ENCODE measurements at places on chromosomes 12 and 14.

DNA sequence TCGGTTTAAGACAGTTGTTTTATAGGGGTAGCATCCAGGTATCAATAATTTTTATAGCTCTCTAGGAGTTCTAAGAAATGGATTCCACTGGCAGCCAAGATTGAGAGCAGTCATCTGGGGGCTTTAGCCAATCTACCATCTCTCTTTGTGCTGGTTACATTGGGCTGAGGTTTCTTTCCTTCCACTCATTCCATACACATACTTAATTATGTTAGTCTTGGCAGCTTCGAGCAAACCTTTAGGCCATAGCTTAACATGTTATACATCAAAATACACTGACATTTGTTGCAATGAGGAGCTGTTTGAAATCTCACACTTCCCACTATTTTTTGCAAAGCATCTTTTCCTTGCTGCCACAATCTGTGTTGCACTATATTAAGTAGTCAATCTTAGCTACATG, 63.1 kb downstream of the ARMH4 start:
- no peak for DNase-seq

DNA sequence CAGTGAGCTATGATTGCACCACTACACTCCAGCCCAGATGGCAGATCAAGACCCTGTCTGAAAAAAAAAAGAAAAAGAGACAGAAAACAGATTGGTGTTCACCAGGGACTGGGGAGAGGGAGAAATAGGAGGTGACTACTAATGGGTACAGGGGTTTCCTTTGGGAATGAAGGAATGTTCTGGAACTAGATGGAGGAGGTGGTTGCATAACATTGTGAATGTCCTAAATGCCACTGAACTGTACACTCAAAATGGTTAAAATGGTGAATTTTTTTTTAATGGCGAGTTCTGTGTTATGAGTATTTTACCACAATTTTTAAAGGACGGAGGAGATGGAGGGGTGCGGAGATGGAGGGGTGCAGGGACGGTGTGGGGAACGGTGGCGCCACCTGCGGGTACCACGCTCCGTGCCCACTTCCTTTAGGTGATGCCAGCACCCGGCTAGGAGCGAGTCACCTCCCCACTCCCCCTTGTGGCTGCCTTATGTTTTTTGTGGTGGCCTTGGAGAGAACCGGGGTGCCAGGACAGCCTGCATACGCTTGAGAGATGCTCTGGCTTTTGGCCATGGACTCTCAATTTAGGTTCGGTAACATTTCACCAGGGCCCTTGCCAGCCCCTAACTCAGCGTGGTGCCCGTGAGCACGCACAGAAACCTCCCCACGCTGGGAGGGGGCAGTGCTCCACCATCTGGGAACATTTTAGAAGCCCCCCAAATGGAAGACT, 16.1 kb downstream of the UBC start:
- peak; percentile 59 for DNase-seq

DNA sequence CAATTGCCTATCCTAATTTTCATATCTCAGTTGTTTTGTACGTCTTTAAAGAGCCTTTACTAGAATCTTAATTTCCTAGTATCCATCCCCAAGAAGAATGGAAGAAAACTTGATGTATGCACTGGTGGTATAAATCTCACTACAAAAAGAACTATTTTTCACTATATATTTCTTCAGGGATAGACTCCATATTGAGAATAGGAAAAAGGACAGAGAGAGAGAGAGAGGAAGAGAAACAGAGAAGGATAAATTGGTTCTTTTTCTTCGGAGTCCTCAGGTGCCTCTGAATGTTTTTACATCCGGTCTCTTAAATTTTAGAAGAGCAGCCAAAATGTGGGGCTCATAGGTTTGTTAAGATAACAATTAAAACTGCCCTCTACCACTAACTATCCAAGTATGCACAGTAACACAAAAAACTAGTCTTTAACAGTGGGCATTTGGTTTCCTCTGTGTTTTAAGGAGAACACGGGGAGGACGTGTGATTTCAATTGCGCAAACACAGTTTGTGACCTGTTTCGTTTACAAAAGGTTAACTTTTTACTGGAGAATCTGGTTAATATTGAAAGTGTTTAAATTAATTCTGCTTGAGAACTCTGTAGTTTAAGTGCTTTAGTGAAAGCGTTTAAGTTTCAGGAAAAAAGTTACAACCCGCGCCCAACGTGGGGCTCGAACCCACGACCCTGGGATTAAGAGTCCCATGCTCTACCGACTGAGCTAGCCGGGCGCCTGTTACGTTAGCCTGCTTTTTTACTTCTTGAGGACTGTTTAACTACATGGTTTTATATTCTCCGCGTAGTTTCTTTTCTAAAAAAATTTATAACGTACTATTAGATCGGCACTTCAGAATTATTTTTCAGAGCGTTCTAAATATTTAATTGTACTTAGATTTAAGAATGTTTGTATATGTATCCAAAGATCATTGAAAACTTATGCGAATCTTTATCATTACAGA, 5.1 kb upstream of the PSMA3 start:
- peak; percentile 87 for DNase-seq

- DNase-seq = no peak
Measured at GRCh38 chr14:29820785-29821184, 106.9 kb downstream of the PRKD1 start.

GRCh38 chr14:101889898-101890297, 74.5 kb upstream of the DYNC1H1 start:
- no peak for DNase-seq

- no peak for DNase-seq
Measured at GRCh38 chr12:108449478-108449877, 65.6 kb upstream of the FICD start.

GRCh38 chr14:89444516-89445125, 27.6 kb upstream of the FOXN3 start:
- no peak for DNase-seq

DNA sequence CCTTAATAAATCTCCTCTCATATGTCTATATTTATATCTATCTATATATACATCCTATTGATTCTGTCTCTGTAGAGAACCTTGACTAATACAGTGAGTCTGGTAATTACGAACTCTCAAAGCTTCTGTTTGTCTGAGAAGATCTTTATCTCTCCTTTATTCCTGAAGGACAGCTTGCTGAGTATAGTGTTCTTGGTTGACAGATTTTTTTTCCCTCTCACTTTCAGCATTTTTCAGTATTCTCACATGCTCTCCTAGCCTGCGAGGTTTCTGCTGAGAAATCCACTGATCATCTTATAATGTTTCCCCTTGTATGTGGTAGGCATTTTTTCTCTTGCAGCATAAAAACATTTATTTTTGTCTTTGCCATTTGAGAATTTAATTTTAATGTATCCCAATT, 67.1 kb downstream of the GPHN start:
- no peak for DNase-seq

- DNase-seq = no peak
Measured at GRCh38 chr14:47919997-47920396, 244.6 kb upstream of the MDGA2 start.

DNA sequence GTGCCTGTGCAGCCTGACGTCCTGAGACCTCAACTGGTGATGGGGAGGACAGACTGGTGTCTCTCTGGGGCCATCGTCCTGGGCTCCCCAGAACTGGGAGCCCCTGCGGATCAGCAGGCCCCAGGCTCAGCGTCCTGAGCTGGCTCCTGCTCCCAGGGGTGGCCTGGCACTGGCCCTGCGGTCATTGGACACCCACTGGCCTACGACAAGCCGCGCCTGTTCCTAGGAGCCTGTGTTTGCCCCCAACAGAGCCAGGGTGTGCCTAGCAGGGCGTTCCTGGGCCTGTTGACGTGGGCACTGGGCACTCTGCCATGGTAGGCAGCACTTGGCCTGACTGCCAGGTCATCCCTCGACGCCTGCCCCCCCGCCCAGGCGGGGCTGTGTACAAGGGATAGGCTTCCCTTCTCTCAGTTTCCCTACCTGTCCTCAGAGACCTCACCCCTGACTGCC, 8.4 kb downstream of the ADSS1 start:
- DNase-seq = no peak

DNA sequence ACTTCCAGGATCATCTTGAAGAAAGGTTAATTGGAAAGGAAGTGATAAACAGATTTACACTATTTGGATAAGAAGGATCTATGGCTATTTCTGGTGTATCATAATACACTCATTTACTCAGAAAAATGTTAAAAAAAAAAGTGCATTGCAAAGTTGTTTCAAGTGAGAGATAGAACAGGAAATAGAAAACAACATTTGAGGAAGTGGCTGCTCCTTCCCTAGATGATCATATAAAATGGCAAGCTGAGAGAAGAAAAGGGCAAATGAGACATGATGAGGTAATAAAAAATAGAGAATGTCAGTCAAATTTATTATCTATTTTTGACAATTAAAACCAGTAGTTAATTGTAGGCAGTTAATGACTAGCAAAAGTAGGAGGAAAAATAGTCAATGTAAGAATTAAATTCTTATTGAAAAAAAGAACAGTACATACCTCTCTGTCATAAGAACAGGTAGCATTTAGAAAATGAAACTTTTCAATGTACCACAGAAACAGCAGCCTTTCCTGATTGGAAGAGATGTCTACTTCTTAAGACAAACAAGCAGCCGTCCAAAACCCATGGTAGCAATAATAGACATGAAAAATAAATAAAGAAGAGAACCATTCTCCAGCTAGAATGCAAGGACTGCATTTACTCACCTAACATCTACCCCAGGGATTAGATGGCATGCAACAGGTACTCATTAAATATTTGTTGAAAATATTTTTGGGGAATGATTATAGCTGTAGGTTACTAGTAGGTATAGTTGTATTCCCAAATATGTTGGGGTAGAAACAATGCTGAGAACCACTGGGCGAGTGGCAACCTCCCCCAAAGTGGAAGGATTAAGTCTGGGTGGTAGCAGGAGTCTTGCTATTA, 63.9 kb upstream of the GRIP1 start:
- no peak for DNase-seq

Measured in CD4-positive, alpha-beta T cell treated with Interleukin-15 for 4 hours (primary cell).